EL (cell line): ENCODE measurements at places on chromosomes 6 and 20.
A peak's percentile ranks its signal among the peaks of the same experiment; 100 is the strongest.

DNA sequence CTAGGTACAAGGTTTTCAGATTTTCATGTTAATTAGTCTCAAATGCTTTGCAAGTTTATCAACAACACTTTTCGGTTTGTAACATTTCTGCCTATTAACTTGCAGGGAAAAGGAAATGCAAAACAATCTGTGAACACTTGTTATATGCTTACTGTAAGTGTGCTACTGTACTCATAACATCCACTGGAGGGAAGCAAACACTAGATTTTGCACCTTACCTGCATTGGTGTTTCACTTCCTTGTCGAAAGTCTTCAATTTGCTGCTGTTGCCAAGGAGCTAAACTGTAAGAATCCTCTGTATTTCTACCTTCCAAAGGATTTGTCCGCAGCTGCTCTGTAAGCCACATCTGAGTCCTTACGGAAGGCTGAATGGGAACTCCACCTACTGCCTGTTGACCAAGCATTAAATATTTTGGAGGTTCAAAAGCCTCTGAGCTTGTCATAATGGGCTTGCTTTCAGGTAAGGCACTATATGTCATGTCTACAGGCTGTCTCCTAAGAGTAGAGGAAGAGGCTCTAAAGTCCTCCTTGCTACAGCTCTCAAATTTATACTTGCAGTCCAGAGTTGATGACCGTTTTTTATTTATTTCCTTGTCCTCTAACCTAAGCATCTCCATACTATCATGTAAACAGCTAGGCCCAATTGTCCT lies 17.3 kb downstream of the PLN start:
- DNase-seq = no peak

DNA sequence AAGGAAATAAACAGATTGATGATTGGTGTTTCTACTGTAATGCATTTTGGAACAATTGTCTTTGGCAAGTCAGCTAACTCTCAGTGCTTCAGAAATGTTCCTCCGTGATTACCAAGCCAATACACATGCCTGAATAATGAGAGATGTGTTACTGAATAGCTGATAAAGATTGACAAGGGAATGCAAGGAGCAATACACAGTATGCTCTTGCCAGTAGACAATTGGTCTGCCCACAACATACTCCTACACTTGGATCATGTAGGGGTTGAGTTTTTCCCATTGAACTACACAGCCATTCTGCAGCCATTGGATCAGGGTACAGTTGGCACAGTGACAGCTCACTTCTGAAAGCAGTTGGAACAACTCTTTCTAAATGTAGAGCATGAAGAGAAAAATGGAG lies 5.6 kb upstream of the GJB7 start:
- DNase-seq = peak; percentile 17

- DNase-seq = peak; percentile 64
Measured at GRCh38 chr6:156866220-156867015, 89.2 kb downstream of the ARID1B start.

GRCh38 chr6:109348226-109348625 lies 34.0 kb downstream of the CD164 start:
- DNase-seq = no peak

- DNase-seq = no peak
Measured at GRCh38 chr20:41897708-41898107, 279.5 kb upstream of the CHD6 start.

- no peak for DNase-seq
Measured at GRCh38 chr6:30656513-30656912, 9.6 kb downstream of the C6orf136 start.

GRCh38 chr6:157213426-157213825 lies 109.9 kb downstream of the TMEM242 start:
- DNase-seq = no peak

DNA sequence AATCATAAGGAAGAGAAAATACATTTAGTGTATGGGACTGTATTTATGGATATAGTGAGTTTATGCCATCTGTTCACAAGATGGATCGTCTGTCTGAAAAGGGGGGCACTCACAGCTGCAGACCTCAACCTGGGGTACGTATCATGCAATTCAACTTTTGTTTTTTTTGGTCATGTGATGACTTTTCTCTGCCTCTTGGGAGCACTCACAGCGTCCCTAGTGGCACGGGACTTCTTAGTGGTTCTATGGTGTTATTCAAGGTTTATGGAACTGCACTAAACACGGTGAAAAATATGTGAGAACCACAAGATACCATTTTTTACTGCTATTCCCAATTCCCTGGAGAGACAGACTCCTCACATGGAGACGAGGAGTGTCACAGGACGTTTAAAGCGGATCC lies 60.4 kb upstream of the MPC1 start:
- DNase-seq = no peak

DNA sequence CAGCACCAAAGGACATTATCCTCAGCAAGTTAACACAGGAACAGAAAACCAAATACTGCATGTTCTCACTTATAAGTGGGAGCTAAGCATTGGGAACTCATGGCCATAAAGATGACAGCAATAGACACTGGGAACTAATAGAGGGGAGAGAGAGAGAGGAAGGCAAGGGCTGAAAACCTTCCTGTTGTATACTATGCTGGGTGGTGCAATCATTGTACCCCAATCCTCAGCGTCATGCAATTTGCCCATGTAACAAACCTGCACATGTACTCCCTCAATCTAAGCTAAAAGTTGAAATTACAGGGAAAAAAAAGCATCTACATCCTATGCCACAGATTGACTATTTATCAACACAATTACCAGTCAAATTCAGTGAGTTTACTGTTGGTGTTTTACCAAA lies 20.0 kb upstream of the VNN1 start:
- no peak for DNase-seq
